ENCODE measurements at places on chromosomes 5 and 9.

- DNase-seq: no peak
Measured at GRCh38 chr9:14313951-14314423, at the start of gene NFIB. TSS of gene NFIB (minus strand) at chr9:14314141. CDS start at chr9:14313511, 630 bp downstream.

DNA sequence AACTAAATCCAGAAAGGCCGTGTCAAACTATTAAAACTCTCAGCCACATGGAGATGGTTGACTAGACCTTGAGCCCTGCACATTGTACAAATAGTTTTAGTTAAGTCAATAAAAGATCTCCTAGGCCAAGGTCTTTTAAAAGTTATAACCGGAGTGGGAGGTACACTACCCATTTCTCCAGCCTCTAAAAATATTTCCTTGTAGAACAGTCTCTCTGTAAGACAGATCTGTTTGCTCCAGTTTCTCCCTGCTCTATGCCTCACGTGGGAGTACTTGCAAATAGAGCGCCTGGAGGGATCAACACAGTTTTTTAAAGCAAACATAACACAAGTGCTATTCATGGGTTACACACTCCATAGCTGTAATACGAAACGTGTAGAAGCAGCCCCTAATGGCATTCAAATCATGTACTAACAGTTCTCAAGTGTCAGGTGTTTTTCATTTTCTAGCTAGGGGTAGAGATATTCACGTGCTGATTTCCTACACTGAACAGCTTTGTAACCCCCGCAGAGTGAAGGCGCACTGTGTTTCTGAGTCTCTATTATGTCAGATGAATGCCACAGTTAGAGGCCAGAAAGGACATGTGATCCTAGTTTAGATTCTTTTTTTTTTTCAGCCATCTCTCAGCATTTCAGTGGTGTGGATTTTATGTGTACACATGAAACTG is 703.4 kb upstream of the GRAMD2B start:
- DNase-seq: no peak

- no peak for DNase-seq
Measured at GRCh38 chr5:168015506-168015905, 275.9 kb upstream of the WWC1 start.

- DNase-seq: no peak
Measured at GRCh38 chr5:82661462-82661861, 383.3 kb upstream of the RPS23 start.

DNA sequence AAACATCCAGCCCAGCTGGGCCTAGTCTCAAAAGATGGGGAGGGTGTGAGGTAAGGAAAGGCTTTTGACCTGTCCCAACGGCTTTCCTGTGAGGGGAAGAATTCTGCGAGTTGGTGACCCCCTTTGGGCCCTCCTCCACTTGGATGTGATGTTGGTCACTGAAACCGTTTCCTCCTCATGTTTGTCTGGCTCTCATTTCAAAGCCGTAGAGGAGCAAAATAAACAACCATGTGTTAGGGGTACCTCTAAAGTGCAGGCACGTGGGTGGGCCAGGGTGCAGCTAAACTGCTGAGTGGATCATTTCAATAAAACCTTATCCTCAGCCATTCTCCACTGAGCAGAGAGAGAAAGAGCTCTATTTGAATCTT is 84.3 kb upstream of the MELK start:
- DNase-seq: no peak

DNA sequence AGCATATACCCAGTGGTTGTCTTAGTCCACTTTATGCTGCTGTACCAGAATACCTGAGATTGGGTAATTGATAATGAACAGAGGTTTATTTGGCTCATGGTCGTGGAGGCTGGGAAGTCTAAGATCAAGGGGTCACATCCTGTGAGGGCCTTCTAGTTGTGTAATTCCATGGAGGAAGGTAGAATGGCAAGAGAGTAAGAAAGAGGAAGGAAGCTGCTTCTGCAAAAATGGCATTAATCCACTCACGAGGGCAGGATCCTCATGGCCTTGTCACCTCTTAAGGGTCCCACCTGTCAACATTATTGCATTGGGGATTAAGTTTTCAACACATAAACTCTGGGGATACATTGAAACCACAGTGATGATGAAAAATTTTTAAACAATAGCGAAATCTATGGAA is 17.0 kb downstream of the BTNL8 start:
- no peak for DNase-seq

DNA sequence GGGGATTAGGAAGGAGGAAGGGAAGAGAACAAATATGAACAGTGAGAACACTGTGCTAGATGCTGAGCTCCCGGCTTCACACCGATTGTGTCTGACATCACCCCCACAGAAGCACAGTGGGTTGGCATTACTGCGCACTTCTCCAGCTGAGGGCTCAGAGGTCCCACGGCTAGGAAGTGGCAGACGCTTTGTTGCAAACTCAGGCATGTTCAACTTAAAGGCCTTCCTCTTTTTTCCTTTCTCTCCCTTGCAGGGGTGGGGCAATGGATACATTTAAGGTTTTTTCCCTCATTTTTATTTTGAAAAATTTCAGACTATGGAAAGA is 15.5 kb upstream of the SHB start:
- no peak for DNase-seq

- no peak for DNase-seq
Measured at GRCh38 chr9:99718631-99719030, 103.1 kb upstream of the NR4A3 start.

- no peak for DNase-seq
Measured at GRCh38 chr9:74147906-74148305, 349.2 kb upstream of the RORB start.

Measured in CD4-positive, alpha-beta T cell treated with Interleukin-21 for 1 hour (primary cell).